Aortic smooth muscle cell (primary cell): ENCODE measurements at places on chromosomes 2 and 18. TPM values are rescaled to one million over a fixed set of nuclear protein-coding genes. Genes with fewer than 3 reads are reported as not detected.

The CCBE1 gene
- 26.0 and 38.0 TPM in 2 replicates for total RNA-seq

The MC5R gene
- not detected in 2 replicates for total RNA-seq

The CD226 gene
- 0.53 and 0.56 TPM in 2 replicates for total RNA-seq

The DLGAP1 gene
- total RNA-seq: 0.40 and 2.4 TPM in 2 replicates

The SEMA4F gene
- total RNA-seq: 6.5 and 7.5 TPM in 2 replicates

The TXNDC9 gene
- total RNA-seq: 48.0 and 52.8 TPM in 2 replicates

The TGFA gene
- 0.06 TPM in 1 of 2 replicates, not detected in the other for total RNA-seq

The LOXHD1 gene
- total RNA-seq: not detected in 2 replicates

The SEPTIN10 gene
- 146 and 176 TPM in 2 replicates for total RNA-seq

The RHBDD1 gene
- 16.4 and 22.6 TPM in 2 replicates for total RNA-seq

The SIX2 gene
- total RNA-seq: 0.75 and 9.8 TPM in 2 replicates

The PXDN gene
- total RNA-seq: 110 and 154 TPM in 2 replicates

The FIGN gene
- total RNA-seq: 1.3 and 2.2 TPM in 2 replicates

The DSG1 gene
- total RNA-seq: not detected in 2 replicates
